Kidney (tissue), 22 donors: ENCODE measurements at places on chromosomes 5 and 9. TPM values are rescaled to one million over a fixed set of nuclear protein-coding genes. Genes with fewer than 3 reads are reported as not detected.

- DNase-seq = no peak
Measured at GRCh38 chr9:4591123-4591500, 71.0 kb upstream of the PLPP6 start.

- no peak for DNase-seq
Measured at GRCh38 chr9:2616692-2617377, 4.8 kb upstream of the VLDLR start.

DNA sequence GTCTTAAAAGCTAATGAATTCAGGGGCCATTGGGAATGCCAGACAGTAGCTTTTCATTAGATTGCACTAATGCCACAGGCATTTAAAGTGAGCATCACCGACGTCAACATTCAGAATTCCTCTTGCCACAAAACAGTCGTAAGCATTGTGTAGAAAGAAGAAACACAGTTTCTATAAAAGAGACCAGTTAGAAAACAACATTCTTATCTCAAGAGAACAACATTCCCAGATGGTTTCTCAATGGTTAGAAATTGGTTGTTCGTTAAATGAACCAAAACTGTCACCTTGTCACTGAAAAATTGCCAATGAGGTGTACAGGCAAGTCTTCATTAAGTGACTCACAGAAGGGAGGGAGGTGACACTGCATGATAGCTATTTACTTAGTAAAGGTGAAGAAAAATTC lies 401.6 kb upstream of the PRR16 start:
- no peak for DNase-seq

DNA sequence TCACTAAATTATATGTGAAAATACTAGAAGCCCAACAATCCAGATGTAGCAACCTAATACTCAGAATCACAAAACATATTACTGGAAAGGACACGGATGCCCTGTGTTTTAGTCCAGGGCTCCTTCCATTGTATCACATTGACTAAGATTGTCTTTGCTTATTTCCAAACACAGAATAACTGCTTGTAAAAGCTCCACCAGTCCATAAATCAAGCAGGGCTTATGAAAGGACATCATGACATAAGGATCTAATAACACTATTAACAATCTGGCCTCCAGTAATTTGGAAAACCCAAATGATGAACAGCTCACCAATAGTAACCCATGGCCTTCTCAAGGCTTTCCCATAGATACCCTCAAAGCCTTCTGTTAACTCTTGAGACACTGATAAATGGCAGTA lies 39.8 kb downstream of the WDR41 start:
- no peak for DNase-seq

The IFNA13 gene
- not detected for total RNA-seq
